ENCODE measurements at places on chromosomes 13 and 19. TPM values are rescaled to one million over a fixed set of nuclear protein-coding genes. Genes with fewer than 3 reads are reported as not detected.

The OR7G1 gene
- not detected for total RNA-seq

DNA sequence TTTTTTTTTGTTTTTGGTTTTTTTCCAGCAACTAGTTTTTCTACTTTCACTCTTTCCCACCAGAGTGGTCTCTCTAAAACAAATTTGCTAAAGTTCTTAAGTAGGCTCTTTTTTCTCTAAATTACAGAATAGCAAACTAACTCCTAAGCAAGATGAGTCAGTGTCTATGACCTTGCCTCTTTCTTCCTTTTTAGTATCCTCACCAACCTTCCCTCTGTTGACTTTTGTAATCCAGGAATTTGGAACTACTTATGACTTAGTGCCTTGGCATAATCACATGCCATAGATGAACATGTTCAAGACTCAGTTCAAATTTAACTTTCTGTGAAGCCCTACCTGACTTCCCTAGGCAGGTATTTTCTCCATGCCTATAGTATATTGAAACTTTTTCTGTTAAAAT, 32.3 kb upstream of the AKAP11 start:
- H3K4me3 ChIP-seq = no peak overlapping the region
- H3K36me3 ChIP-seq = no peaks in the 10 kb centered on the region
- H3K27ac ChIP-seq = no peak overlapping the region
- no peaks in the 10 kb centered on the region for H3K27me3 ChIP-seq
- H3K4me1 ChIP-seq = no peaks in the 10 kb centered on the region

The ZNF549 gene
- total RNA-seq = 5.2 TPM

GRCh38 chr13:85665286-85665685, 133.9 kb downstream of the SLITRK6 start:
- no peaks in the 10 kb centered on the region for H3K4me1 ChIP-seq
- no peaks in the 10 kb centered on the region for H3K36me3 ChIP-seq
- DNase-seq = no peak
- no peaks in the 10 kb centered on the region for H3K27me3 ChIP-seq
- H3K27ac ChIP-seq = peak overlapping the region; percentile 6
- no peak overlapping the region for H3K4me3 ChIP-seq

The KATNAL1 gene
- total RNA-seq = 11.8 TPM

GRCh38 chr13:48892053-48892687, 83.5 kb upstream of the FNDC3A start:
- H3K27ac ChIP-seq = no peak overlapping the region
- no peak overlapping the region for H3K4me3 ChIP-seq
- no peaks in the 10 kb centered on the region for H3K4me1 ChIP-seq
- no peaks in the 10 kb centered on the region for H3K36me3 ChIP-seq
- DNase-seq = peak; percentile 46

The CBLC gene
- 68.8 TPM for total RNA-seq

DNA sequence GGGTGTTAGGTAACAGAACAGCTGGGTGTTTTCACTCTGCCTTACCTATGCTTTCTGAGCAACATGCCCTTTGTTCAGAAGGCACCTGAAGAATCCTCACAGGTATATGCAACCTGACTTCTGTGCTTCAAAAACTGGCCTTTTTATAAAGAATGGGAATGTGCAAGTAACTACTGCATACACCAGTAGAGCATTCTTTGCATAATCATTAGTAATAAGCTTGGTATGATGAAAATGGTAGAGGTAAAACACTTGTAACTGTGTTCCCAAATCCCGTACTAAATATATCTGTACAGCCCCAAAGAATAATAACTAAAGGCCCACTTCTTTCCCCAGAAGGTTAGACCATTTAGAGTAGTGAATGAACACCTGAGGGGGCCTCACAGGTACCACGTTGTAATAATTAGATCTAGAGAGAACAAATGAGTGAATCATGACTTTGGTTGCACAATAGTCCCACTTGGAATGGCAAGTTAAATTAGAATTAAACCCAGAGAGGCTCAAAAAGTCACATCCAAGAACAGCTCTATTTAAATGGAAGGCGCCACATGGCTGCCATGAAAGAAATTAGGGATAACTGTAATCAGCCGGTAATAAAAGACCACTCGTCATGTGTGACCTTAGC, 413.9 kb downstream of the KLF12 start:
- no peak overlapping the region for H3K4me3 ChIP-seq
- H3K27me3 ChIP-seq = no peaks in the 10 kb centered on the region
- H3K27ac ChIP-seq = no peak overlapping the region
- no peak for DNase-seq
- no peaks in the 10 kb centered on the region for H3K4me1 ChIP-seq
- H3K36me3 ChIP-seq = no peaks in the 10 kb centered on the region

GRCh38 chr13:109209526-109209925, 576.9 kb downstream of the IRS2 start:
- peaks cover 18% of the 10 kb centered on the region for H3K4me1 ChIP-seq
- H3K36me3 ChIP-seq = peaks cover 26% of the 10 kb centered on the region
- H3K4me3 ChIP-seq = no peak overlapping the region
- no peaks in the 10 kb centered on the region for H3K27me3 ChIP-seq

The RNF225 gene
- 0.61 TPM for total RNA-seq

DNA sequence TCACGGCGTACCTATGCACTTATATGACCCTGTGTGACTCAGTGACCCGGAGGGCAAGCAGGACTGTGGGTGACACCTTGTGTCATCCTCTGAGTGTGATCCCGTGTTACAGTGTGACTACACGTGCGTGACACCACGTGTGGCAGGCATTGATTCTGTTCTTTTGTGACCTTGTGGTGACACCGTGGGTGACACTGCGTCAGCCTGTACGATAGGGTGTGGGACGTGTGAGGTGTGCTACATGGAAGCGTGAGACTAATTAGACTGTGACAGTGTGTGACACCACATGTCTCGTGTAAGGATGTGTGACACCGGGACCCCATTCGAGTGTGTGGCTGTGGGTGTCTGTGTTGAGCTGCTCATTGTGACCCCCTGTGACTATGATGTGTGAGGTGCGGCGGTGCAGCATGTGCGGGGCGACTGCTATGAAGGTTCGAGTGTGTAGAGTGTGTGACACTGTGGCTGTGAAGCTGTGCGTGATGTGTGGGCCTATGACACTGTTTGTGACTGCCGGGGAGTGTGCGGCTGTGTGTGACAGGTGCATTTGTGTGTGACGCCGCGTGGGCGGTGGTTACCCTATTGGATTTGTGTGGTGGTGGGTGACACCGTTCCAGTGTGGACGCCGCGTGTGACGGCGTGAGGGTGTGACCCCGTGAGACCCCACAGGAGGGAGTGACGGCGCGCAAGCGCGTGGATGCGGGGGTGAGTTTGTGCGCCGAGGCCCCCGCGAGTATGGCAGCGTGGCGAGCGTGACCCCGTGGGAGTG, 399 bp upstream of the SPTBN4 start:
- no peaks in the 10 kb centered on the region for H3K36me3 ChIP-seq
- H3K4me1 ChIP-seq = peaks cover 22% of the 10 kb centered on the region
- no peak overlapping the region for H3K27ac ChIP-seq
- H3K4me3 ChIP-seq = peak overlapping the region; percentile 82
- H3K27me3 ChIP-seq = no peaks in the 10 kb centered on the region

The HAUS5 gene
- 21.7 TPM for total RNA-seq

DNA sequence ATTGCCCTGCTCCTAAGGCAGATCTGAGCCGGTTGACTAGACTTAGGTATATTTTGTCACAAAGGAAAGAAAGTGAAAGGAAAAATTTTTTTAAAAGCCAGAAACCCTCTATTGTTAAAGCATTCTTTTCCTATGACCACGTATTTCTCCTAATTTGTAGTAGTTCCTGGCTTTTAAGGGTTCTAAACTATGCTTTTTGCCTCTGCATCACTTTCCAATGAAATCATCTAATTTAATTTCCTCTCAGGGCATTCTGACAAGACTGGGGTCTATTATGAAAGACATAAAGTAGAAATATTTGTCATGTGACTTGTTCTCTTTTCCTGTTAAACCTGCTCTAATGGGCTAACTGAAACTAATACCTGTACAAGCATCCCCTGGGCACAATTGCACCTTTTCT, 233.0 kb upstream of the PRR20A start:
- no peaks in the 10 kb centered on the region for H3K27me3 ChIP-seq
- H3K4me3 ChIP-seq = no peak overlapping the region
- DNase-seq = no peak
- no peak overlapping the region for H3K27ac ChIP-seq

GRCh38 chr13:57437587-57437986, 194.0 kb upstream of the PCDH17 start:
- no peaks in the 10 kb centered on the region for H3K27me3 ChIP-seq
- H3K36me3 ChIP-seq = no peaks in the 10 kb centered on the region
- H3K4me3 ChIP-seq = no peak overlapping the region
- DNase-seq = no peak

The SEMA6B gene
- total RNA-seq = 3.3 TPM

GRCh38 chr13:84430446-84430845, 548.2 kb upstream of the SLITRK1 start:
- H3K27me3 ChIP-seq = no peaks in the 10 kb centered on the region
- no peaks in the 10 kb centered on the region for H3K4me1 ChIP-seq
- H3K36me3 ChIP-seq = no peaks in the 10 kb centered on the region
- H3K4me3 ChIP-seq = no peak overlapping the region

The GPC5 gene
- not detected for total RNA-seq

GRCh38 chr19:47719047-47719859, 6.0 kb downstream of the EHD2 start:
- peaks cover 19% of the 10 kb centered on the region for H3K4me1 ChIP-seq
- H3K27ac ChIP-seq = no peak overlapping the region
- no peak for DNase-seq
- H3K36me3 ChIP-seq = no peaks in the 10 kb centered on the region

- no peak overlapping the region for H3K4me3 ChIP-seq
- H3K27me3 ChIP-seq = peaks cover 4% of the 10 kb centered on the region
- no peak overlapping the region for H3K27ac ChIP-seq
- peaks cover 32% of the 10 kb centered on the region for H3K4me1 ChIP-seq
- no peak for DNase-seq
These were observed 4.7 kb upstream of the SLC5A5 start for GRCh38 chr19:17866964-17867486.

DNA sequence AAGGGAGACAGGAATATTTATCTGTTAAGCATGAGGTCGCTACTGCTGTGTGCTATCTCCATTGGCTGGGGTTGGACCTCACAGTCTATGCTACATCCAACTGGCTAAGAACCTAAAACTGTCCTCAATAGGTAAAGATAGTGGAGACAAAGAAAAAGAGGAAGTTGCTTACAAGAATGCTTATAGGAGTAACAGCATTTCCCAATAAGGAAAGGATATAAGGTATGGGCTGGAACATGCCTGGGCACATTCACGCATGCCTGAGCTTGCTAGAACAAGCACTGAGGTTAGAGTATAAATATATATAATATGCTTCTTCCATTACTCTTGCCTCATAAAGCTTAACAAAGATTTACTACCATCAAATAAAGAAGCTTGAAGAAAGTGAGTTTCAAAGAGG, 47.9 kb upstream of the CEACAM21 start:
- H3K27me3 ChIP-seq = peaks cover 88% of the 10 kb centered on the region
- no peak overlapping the region for H3K27ac ChIP-seq
- no peak for DNase-seq
- no peaks in the 10 kb centered on the region for H3K4me1 ChIP-seq
- H3K4me3 ChIP-seq = no peak overlapping the region

DNA sequence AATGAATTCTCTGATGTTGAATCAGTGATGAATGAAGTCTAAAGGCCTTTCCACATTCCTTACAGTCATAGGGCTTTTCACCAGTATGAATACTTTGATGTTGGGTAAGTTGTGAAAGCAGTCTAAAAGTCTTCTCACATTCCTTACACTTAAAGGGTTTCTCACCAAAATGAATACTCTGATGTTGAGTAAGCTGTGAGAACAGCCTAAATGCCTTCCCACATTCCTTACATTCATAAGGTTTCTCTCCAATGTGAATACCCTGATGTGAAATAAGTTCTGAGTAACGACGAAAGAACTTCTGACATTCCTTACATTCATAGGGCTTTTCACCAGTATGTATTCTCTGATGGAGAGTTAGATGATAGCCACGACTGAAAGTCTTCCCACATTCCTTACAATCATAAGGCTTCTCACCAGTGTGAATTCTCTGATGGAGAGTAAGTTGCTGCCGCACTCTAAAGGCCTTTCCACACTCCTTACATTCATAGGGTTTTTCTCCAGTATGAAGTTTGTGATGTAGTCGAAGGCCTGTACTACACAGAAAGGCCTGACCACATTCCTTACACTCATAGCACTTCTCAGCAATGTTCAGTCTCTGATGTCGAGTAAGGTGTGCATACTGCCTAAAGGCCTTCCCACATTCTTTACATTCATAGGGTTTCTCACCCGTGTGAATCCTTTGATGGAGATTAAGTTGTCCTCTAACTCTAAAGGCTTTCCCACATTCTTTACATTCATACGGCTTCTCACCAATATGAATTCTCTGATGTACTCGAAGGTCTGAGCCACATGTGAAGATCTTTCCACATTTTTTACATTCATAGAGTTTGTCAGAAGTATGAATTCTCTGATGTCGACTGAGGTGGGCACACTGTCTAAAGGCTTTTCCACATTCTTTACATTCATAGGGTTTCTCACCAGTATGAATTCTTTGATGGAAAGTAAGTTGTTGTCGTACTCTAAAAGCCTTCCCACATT, 19.9 kb downstream of the ZFP30 start:
- no peaks in the 10 kb centered on the region for H3K27me3 ChIP-seq
- H3K4me3 ChIP-seq = no peak overlapping the region
- H3K27ac ChIP-seq = no peak overlapping the region
- peaks cover 17% of the 10 kb centered on the region for H3K36me3 ChIP-seq
- DNase-seq = no peak
- no peaks in the 10 kb centered on the region for H3K4me1 ChIP-seq

The ZBTB7A gene
- total RNA-seq = 48.2 TPM

- no peak overlapping the region for H3K27ac ChIP-seq
- H3K4me1 ChIP-seq = peaks cover 16% of the 10 kb centered on the region
- no peaks in the 10 kb centered on the region for H3K36me3 ChIP-seq
- DNase-seq = no peak
- H3K27me3 ChIP-seq = no peaks in the 10 kb centered on the region
These were observed 527.5 kb upstream of the NBEA start for GRCh38 chr13:34414616-34415015.

DNA sequence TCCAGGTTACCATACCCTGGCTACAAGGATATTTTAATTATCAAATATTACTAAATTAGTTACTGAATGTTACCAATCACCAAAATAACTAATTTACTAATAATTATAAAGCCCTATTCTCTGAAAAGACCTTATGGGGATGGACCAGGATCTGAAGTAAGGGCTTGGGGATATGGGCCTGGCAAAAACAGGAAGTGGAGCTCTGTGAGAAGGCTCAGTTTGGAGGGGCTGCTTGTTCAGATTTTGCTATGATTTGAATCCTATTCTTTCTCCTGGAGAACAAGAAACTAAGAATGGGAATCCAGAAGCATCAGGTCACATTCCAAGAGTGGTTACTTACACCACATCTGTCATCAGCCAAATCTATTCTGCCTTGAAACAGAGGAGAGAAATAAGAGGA, 148.1 kb downstream of the DNAJC15 start:
- H3K27me3 ChIP-seq = no peaks in the 10 kb centered on the region
- DNase-seq = no peak
- no peaks in the 10 kb centered on the region for H3K4me1 ChIP-seq
- no peak overlapping the region for H3K4me3 ChIP-seq
